Small intestine (tissue), 16 donors: ENCODE measurements at places on chromosomes 11 and 22. TPM values are rescaled to one million over a fixed set of nuclear protein-coding genes. Genes with fewer than 3 reads are reported as not detected.

- DNase-seq = peak; percentile 15
These were observed 5.4 kb upstream of the MMP8 start for GRCh38 chr11:102729849-102730815.

DNA sequence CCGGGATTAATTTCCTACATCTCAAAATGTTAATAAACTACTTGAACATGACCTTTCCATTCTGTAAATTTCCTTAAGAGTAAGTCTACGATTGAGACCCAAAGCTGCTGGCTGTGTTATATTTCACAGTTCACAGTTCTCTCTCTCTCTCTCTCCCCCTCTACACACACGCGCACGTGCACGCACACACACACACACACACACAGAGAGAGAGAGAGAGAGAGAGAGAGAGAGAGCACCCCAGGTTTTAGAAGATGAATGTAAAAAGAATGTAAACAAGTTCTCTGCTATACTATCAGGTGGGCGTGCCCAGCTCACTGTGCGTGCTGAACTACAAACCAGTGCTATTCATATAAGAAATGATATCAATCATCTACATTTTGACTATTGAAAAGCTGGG, 3.3 kb downstream of the BDNF start:
- no peak for DNase-seq

DNA sequence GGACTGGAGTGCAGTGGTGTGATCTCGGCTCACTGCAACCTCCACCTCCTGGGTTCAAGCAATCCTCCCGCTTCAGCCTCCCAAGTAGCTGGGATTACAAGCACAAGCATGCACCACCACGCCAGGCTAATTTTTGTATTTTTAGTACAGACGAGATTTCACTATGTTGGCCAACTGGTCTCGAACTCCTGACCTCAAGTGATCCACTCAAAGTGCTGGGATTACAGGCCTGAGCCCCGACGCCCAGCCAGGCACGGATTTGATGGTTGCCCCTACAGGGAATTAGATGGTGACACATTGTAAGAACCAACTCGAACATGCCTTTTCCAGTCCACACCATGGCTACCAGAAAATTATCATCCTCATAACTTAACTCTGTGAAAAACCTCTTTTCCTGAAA, 26.8 kb upstream of the RTL6 start:
- no peak for DNase-seq

DNA sequence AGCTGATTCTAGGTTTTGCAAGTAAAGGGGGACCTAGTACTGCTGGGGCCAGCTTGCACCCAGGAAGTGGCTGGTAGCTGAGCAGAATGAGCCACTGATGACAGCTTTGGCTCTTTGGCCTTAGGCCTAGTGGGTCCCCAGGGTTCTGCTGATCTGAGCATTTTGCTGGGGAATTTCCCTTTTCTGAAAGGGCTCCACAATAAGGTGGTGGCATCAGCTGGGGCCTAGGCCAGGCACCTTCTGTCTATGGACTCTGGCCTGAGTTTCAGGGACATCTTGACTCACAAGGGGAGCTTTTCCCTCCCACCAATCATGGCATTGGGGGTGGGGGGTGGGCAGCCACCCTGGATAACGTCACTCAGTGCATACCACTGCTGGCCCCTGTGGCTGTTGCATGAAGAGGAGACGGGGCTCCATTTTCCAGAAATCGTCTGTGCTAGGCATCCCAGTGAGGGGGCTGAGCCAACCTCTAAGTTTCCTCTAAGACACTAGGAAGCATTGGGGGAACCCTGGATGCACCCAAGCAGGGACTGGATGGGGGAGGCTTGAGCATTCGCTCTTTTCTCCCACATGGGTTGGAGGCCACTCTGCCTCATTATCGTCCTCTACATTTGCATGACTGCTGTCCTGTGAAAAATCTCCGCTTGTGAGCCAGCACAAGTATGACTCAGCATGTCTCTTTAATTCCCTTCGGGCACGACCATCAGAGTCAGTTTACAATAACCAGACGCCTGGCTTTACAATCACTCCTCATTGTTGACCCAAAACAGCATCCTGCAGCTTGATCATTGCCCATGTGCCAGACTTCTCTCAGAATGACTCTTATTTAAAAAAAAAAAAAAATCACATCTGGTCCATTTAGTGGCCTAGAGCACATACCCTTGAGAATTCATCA, 145.0 kb upstream of the THY1 start:
- DNase-seq = peak; percentile 54

- no peak for DNase-seq
These were observed 57.8 kb upstream of the TENM4 start for GRCh38 chr11:79498667-79499066.

- DNase-seq = no peak
These were observed 64.6 kb upstream of the ADSL start for GRCh38 chr22:40281717-40282116.

DNA sequence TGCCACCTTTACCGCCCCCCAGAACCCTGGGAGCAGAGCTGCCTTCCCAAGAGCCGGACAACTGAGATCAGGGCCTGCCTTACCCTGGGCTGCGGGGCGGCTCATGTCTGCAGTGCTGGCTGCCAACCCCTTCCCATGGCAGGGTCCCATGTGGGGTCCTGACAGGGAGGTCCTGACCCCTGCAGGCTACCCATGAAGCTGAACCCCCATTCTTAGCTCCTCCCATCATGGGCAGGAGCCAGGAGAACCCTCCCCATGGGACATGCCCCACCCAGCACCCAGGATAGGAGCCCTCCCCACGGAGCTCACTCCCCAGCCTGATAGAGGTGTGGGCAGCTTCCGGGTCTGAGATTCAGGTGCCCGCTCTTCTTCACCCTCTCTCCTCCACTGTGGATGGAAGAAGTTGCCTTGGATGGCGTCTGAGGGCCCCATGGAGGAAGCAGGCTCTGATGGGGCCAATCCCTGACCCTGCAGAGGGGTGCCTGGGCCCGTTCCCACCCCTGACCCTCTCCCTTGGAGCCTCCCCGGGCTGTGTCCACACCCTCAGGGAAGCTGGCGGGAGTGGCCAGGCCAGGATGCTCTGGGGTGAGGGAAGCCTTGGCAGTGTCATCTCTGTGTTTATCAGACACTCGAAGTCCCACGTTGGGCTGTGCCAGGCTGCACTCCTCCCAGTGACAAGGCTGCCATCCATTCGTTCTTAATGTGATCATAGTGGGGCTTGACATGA, 1508.2 kb downstream of the BRD1 start:
- DNase-seq = no peak

DNA sequence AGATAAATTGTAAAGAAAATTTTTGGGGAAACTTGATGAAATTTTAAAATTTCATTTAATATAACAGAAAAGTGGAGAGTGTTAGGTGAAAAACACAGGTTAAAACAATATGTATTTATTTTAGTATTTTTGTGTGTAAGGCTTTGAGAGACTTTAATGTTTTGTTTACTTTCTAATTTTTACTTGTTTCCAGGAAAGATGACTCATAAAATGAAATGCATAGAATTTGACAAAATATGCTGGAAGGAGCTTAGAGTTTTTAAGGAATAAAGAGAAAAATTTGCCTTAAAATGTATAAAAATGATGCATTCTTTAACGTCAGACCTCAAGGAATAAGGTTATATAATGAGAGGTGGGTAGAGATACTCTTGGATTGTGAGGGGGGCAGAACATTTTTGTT, 1205.1 kb upstream of the CNTN5 start:
- no peak for DNase-seq

GRCh38 chr11:75532200-75533048, 6.7 kb upstream of the GDPD5 start:
- DNase-seq = peak; percentile 83

GRCh38 chr11:123796226-123796625, 9.9 kb downstream of the OR6M1 start:
- no peak for DNase-seq

- peak; percentile 78 for DNase-seq
These were observed 616 bp downstream of the BTBD10 start for GRCh38 chr11:13462311-13462900.

DNA sequence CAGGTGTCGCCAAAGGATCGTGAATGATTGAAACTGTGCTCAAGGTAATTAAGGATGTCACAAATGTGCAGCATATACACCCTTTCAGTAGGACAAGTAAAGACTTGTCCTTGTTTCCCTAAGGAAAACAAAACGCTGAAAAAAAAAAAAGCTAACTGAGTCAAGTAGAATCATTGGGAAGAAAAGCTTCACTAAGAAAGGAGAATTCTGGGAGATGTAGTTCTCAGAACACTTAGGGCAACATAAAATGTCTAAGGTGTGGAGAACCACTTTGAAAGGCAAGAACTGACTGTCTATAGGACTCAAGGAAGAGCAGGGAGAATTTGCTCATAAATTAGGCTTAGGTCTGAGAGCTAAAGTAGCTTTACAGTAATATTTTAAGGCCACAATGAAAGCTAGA, 2.9 kb upstream of the OR5T1 start:
- DNase-seq = no peak

GRCh38 chr11:18171377-18172000, 1.1 kb upstream of the MRGPRX4 start:
- DNase-seq = peak; percentile 14

Gene MYBPC3
- 5.4 TPM for polyA plus RNA-seq

Gene TREH
- polyA plus RNA-seq = 14.6 TPM

Gene SLC3A2
- 200 TPM for polyA plus RNA-seq

Gene TRPM5
- 2.6 TPM for polyA plus RNA-seq

Gene OR52I1
- polyA plus RNA-seq = not detected

Gene OR6Q1
- not detected for polyA plus RNA-seq
